CD4-positive, alpha-beta T cell treated with Interleukin-10 for 1 hour (primary cell): ENCODE measurements at places on chromosomes 13 and 19.

DNA sequence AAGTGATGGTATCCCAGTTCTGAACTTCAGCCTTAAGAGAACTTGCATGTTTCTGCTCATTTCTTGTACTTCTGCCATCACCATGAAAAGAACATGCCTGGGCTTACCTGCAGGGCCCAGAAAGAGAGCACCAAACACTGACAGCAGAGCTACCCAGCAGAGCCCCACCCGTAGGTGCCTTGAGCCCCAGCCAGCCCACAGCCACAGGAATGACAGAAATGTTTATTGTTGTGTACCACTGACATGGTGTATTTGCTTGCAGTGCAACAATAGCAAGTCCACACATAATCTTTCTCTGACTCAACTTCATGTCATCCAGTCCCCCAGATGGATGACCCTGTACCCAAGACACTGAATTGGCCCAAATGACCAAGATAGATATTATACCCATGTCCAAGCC, 195.2 kb downstream of the TSHZ3 start:
- no peak for DNase-seq

GRCh38 chr13:50320271-50320862, 305.1 kb downstream of the KCNRG start:
- no peak for DNase-seq

GRCh38 chr19:57016076-57016475, 103.7 kb upstream of the USP29 start:
- DNase-seq = no peak

GRCh38 chr13:114099191-114099590, 33.2 kb downstream of the RASA3 start:
- DNase-seq = no peak

DNA sequence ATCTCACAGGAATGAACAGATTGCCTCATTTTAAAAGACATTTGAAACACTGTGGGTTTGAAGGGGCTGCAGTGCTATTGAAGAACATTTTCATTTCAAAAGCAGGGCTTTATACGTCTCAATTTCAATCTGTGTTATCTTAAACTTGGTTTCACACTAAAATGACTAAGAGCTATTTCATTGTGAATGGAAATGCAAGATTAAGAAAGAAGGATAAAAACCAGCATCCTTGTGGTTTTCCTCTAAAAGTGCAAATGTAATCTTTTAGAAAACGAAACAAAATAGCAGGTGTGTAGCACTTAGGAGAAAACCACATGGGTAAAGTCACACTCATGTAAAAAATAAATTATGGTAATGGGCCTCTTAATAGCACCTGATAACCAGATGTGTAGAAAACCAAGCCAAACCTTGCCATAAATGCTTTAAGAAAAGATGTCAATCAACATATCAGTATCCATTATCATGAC, 397.7 kb downstream of the GPC6 start:
- DNase-seq = no peak

DNA sequence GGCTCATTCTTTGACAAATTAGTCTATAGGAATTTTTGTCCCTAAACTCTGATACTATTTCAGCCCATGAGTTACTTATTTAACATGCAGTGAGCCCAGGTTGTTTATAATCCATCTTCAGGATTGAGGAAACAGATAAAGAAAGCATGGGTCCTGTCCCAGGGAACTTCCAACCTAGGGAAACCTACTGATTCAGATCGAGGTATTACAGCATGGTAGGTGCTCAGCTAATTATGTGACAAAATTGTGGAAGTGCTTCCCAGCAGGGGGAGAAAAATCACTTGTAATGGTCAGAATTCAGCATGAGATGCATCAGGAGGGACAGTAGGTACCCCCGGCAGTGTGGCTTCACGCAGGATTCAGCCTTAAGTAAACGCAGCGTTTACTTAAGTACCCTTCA, 171.3 kb downstream of the NUFIP1 start:
- no peak for DNase-seq

DNA sequence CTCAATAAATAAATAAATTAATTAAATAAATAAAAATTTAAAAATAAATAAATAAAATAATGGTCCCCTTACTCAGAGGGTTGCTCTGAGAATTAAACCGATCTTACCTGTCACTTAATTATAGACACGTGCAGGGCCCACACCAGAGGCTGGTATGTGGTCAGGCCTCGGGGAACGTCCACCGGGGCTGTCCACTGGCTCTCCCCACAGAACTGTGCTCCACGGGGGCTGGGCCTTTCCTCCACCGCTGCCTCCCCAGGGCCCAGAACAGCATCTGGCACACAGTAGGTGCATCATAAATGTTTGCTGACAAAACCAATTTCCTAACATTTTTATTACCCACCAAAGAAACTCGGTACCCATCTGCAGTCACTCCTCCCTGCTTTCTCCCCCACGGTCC, 69.2 kb downstream of the CEBPG start:
- no peak for DNase-seq

GRCh38 chr19:18776736-18777135, 14.4 kb downstream of the COMP start:
- no peak for DNase-seq

- no peak for DNase-seq
Observed at GRCh38 chr13:77810430-77810829, 108.2 kb downstream of the EDNRB start.

DNA sequence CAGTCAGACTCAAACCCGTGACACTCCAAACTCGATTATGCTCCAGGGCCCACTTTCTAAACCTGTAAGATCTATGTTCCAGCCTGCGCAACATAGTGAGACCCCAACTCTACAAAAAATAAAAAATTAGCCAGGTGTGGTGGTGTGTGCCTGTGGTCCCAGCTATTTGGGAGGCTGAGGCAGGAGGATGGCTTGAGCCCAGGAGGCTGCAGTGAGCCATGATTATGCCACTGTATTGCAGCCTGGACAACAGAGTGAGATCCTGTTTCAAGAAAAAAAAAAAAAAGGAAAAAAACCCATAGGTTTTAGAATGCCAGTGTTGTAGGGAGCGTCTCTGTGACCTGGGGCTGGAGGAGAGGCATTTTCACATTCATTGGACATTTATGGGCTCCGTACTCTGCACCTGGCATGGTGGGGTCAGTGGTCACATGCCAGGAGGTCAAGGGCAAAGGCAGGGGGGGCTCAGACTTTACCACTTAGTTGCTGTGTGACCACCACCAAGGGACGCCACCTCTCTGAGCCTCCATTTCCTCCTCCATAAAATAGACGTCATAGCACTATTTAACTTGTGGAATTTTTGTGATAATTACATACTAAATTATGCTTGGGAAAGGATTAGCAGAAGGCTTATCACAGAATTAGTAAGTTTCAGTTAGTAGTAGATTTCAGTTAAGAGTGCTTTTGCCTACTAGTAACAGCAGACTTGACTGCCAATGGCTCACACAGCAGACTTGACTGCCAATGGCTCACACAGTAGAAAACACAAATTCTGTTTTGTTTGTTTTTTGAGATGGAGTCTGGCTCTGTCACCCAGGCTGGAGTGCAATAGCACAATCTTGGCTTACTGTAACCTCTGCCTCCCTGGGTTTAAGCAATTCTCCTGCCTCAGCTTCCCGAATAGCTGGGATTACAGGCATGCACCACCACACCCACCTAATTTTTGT, 5.9 kb downstream of the SELENOV start:
- no peak for DNase-seq

GRCh38 chr13:112807653-112808376, 118.0 kb downstream of the ATP11A start:
- no peak for DNase-seq

- peak; percentile 69 for DNase-seq
Observed at GRCh38 chr19:55640577-55641425, at the start of gene ZNF580. ZNF580 (plus strand) TSS chr19:55641002; CDS start chr19:55642509, 1,507 bp downstream.

DNA sequence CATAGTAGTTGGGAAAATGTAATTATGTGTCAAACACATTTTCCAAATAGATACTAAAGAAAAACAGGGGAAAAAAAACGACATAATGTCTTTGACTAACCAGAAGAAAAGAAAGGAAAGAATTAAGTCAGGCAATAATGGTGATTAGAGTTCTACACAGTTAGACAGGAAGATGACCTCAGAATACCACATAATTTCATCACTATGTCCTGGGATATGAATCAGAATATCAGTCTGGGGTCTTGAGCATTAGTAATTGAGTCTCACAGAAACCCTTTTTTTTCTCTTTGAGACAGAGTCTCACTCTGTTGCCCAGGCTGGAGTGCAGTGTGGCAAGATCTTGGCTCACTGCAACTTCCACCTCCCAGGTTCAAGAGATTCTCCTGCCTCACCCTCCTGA, 503.4 kb downstream of the SLITRK1 start:
- no peak for DNase-seq
